Posterior vena cava (tissue), 2 donors: ENCODE measurements at places on chromosomes 2 and 18. TPM values are rescaled to one million over a fixed set of nuclear protein-coding genes. Genes with fewer than 3 reads are reported as not detected.

The AGXT gene
- not detected for total RNA-seq

The EN1 gene
- total RNA-seq: 2.4 TPM

The EVX2 gene
- total RNA-seq: not detected

The RNF144A gene
- 9.4 TPM for total RNA-seq

The UGT1A5 gene
- total RNA-seq: not detected

The TRMT61B gene
- total RNA-seq: 17.1 TPM

The GCG gene
- total RNA-seq: not detected

The EVA1A gene
- 1.1 TPM for total RNA-seq

The ZAP70 gene
- total RNA-seq: 2.4 TPM

The UGT1A4 gene
- total RNA-seq: not detected

The SPATA3 gene
- not detected for total RNA-seq

The SERPINB3 gene
- not detected for total RNA-seq

The IL36G gene
- not detected for total RNA-seq

The RFTN2 gene
- total RNA-seq: 11.4 TPM

The EML6 gene
- total RNA-seq: 3.2 TPM

The ZNF2 gene
- total RNA-seq: 2.7 TPM

The INO80D gene
- 21.4 TPM for total RNA-seq

The ATP9B gene
- 28.3 TPM for total RNA-seq

The CRACDL gene
- 3.5 TPM for total RNA-seq

The LONRF2 gene
- 15.7 TPM for total RNA-seq

The IGFBP5 gene
- total RNA-seq: 466 TPM

The SLC30A3 gene
- total RNA-seq: 1.4 TPM

The LYPD1 gene
- 0.19 TPM for total RNA-seq

The INO80C gene
- 18.8 TPM for total RNA-seq

The PPM1G gene
- total RNA-seq: 41.6 TPM

The TWIST2 gene
- 18.6 TPM for total RNA-seq

The DIPK1C gene
- not detected for total RNA-seq

The C2orf80 gene
- total RNA-seq: not detected

The PDCL3 gene
- total RNA-seq: 39.4 TPM

The SLC23A3 gene
- 0.71 TPM for total RNA-seq

The APLF gene
- total RNA-seq: 6.3 TPM

The SP140L gene
- 10.1 TPM for total RNA-seq

The IL1RL1 gene
- total RNA-seq: 16.2 TPM

The SERPINB11 gene
- not detected for total RNA-seq

The TUBA3E gene
- not detected for total RNA-seq

The TFPI gene
- 117 TPM for total RNA-seq
